Stimulated activated CD8-positive, alpha-beta memory T cell treated with anti-CD3 and anti-CD28 coated beads, Interleukin-12 subunit alpha, Interleukin-12 subunit beta, amount 100 ng/mL, for 1 hour (primary cell): ENCODE measurements at places on chromosomes 1 and 21.

DNA sequence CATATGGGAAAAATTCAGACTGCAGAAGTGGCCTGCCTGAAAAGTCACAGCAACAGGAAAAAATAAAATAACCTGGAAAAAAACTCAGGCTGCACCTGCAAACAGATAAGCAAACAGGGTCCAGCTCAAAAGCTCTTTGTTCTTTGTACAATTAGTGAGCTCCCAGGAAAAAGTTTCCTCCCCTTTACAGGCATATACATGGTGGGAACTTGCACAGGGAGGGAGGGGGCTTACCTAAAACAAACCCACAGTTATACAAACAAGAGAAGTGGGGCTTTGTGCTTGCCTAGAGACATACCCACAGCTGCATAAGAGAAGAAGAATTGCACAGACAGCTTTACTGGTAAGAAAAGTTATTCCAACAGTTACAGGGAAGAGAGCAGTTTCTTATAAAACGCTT, 31.7 kb upstream of the COG2 start:
- no peak for DNase-seq

DNA sequence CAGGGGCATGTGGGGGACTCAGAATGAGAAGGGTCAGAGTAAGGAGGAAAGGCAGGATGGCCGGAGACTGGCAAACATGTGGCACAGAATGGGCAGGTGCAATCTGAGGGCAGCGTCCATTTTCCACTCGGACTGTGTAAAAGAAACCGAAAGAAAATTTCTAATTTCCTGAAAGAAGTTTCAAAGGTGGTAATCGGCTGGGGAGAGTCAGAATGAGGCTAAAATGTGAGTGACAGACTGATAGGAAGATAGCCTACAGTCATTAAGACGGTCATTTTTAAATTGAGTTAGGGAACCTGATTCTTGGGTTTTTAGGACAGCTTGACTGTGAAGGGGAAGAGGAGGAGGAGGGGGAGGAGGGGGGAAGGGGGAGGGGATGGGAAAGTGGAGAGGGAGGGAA, 23.6 kb downstream of the COA6 start:
- DNase-seq: no peak

DNA sequence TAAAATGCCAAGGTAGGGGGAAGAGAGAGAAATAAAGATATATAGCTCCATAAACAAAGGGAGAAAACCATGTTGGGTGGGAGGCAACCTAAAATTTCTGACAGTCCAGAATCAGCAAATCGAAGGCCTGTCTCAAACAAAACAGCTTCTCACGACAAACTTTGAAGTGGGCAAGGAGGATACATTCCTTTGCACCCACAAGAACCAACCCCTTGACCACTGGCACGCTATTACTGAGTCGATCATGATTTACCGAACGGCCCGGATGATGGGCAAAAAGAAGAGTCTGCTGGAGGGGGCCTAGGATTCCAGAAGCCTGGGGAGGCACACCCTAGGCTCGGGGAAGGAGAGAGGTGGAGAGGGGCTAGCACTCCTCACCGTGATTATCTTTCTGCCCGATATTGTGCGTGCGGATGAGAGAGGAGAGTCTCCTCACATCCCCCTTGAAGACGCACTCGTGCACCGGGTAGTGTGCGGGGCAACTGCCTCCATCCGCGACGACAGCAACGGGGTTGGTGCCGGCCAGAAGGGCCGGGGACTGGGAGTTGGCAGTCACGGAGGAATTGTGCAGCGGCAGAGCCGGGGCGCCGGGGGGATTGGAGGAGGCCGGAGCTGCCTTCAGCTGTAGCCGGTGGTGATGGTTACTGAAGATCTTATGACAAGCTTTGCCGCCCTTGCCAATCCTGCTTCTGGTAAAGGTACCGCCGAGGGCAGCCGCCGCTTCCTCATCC, 756 bp downstream of the ANKRD13C start:
- no peak for DNase-seq

GRCh38 chr1:28896609-28896986, 17.8 kb upstream of the EPB41 start:
- no peak for DNase-seq

- DNase-seq: no peak
These were observed 92.7 kb downstream of the SNX7 start for GRCh38 chr1:98754176-98754575.

DNA sequence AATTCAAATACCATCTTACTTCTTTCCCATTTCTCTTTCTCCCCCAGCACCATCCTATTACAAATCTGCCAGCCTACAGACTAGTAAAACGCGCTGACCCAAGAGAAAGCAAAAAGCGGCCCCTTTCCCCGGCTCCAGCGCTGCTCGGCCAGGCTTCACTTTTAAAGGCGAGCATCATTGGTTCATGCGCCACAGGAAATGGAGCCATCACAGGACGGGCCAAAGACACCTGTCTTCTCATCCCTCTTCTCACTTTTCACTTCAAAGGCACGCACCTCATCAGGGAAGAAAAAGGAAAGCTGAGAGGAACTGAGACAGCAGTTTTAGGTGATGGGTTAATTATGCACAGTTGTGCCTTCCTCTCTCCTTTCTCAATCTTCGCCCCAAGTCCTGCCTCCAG, 664.2 kb upstream of the USP24 start:
- DNase-seq: no peak

GRCh38 chr1:228807904-228808605, 72.8 kb downstream of the RHOU start:
- no peak for DNase-seq

DNA sequence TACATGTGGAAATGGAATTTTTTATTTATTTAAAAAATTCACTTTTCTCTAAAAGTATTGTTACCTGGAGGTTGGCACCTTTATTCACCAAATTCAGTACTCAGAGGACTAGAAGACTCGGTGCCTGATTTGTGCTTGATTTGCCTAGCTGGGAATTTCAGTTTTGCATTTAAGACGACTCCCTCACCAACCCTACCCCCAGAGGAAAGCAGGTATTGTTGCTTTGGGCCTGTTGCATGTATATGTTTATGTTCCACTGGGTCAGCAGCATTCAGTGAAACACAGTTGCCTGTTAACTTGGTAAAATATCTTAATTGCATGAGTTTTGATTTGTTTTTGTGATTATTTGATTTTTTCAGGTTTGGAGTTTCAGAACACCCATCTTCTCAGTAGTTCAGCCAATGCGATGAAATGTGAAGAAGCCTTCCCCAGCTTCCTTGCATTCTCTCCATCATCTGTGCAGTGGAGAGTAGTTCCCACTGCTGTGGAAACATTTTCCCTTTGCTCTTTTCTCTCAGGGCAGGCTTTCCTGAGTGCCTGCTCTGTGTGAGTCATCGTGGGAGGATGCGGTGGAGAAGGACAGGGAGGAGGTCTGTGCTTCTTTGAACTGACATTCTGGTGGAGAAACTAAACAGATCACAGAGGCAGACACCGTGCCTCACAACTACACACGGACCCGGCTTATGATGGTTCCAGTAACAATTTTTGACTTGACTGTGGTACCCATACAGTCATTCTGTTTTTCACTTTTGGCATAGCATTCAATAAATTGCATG, 6.4 kb downstream of the ADARB1 start:
- no peak for DNase-seq

GRCh38 chr1:64167176-64167575, 36.2 kb upstream of the UBE2U start:
- DNase-seq: no peak
